NCI-H1417 (cell line): ENCODE measurements at places on chromosomes 1 and 21.

DNA sequence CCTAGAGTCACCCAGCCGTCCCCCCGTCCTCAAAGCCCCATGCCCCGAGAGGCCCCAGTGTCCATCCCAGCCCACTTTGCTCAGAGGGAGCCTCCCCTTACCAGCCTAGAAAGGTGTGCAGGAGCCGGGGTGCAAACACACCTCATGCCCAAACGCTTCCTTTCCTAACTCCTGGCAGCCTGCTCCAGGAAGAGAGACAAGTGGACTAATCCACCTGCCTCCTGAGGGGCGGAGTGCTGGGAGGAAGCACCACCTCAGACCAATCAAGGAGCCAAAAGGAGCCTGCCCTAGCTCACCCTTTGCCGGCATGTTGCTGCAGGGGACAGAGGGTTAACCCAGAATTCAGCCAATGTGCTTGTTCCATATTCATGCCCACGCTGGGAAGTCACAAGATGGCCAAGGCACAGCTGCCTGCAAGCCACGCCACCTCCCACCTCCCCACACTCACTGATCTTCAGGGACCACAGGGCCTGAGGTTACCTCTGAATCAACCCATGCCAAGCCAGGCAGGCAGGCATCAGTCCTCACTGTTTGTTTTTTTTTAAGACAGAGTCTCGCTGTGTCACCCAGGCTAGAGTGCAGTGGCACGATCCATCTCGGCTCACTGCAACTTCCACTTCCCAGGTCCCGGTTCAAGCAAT is 27.8 kb downstream of the PLEKHA6 start:
- peak; percentile 73 for DNase-seq

- DNase-seq: no peak
These were observed 124.4 kb downstream of the TOMM20 start for GRCh38 chr1:235004276-235004675.

GRCh38 chr21:40556442-40556968 is 290.5 kb downstream of the DSCAM start:
- DNase-seq: no peak

DNA sequence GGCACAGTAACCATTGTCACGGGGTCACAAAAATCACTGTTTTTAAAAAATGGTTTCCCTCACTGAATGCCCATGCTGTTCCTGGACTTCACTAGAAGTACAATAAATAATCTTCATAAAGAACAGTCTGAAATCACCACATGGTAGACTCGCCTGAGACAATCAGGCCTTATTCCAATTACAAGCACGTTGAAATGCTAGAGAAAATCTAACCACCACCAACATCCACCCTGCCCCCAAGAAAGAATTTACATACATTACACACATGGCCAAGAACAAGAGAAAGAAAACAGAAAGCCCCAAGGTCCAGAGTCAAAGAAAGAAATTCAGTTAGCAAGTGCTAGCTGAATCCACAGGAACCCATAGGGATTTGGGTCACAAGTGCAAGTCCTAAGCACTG is 107.0 kb upstream of the ERG start:
- DNase-seq: no peak

- no peak for DNase-seq
These were observed 779.6 kb upstream of the PRMT6 start for GRCh38 chr1:106276871-106277270.

DNA sequence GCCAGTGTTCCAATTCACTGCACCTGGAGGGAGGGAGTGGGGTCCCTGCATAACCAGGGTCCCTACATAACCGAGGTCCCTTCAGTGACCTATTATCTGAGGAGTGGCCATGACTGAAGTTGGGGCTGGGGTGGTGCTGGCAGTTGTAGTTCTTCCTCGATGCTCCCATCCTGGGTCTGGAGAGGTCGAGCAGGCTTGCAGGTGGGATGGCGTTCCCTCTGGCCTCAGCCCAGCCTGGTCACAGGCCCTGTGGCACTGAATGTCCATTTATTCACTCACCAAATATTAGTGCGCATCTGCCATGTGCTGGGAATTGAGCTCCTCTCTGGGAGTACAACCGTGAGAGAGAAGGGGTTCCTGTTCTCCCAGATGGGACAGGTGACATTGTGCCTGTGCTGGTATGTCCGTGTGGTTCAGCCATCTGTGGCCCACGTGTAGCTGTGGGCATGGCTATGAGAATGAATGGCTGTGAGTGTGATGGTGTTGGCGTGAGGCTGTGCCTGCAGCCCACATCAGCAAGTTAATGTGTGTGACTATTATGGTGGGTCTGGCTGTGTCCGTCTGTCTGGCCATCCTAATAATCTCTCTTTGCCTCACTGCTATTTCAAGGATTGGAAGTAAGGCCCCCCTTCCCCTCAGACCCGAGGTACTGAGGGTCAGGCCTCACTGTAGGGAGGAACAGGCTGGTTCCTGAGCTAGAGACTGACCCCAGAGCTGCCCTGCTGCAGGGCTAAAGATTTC is 3.9 kb upstream of the SLC6A9 start:
- DNase-seq: no peak

GRCh38 chr1:168687816-168688215 is 41.2 kb downstream of the DPT start:
- no peak for DNase-seq

GRCh38 chr1:24705260-24706073 is 39.8 kb upstream of the CLIC4 start:
- DNase-seq: peak; percentile 97

- no peak for DNase-seq
These were observed 37.9 kb upstream of the EDEM3 start for GRCh38 chr1:184792450-184792969.

DNA sequence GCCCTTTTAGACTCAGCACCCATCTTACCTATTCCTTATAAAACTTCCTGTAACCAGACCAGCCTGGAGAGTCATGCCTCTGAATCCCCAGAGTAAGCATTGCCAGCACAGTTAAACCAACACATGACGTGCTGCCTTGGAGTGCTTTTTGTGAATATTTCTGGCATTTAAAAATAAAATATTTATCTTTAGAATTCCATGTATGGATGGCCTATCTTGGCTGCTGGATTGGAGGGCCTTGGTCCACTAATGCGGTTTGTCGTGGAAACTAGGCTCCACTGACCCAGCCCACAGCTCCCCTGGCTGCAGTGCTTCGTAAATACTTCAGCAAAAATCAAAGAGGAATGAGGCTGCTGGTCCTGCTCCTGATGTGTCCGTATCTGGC is 17.5 kb downstream of the MTARC1 start:
- DNase-seq: no peak

- DNase-seq: no peak
These were observed 13.5 kb upstream of the AXDND1 start for GRCh38 chr1:179352236-179352635.

DNA sequence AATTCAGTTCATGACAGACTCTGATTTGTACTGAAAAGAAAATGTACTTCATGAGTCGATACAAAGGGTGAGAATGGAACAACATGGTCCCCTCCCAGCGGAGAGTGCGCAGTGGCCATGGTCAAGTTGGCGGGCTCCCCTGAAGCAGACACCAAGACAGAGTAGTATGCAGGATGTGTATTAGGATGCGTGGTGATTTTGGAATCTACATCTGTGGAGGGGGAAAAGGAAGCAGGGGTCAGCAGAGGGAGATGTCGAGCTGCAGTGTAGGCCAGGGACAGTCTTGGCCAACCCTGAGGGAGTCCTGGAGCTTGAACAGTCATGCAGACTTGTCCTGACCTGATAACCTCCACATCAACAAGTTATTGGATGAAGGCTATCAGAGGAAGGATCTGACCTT is 481.0 kb downstream of the OMA1 start:
- no peak for DNase-seq
